ENCODE measurements at places on chromosomes 5 and 9.

DNA sequence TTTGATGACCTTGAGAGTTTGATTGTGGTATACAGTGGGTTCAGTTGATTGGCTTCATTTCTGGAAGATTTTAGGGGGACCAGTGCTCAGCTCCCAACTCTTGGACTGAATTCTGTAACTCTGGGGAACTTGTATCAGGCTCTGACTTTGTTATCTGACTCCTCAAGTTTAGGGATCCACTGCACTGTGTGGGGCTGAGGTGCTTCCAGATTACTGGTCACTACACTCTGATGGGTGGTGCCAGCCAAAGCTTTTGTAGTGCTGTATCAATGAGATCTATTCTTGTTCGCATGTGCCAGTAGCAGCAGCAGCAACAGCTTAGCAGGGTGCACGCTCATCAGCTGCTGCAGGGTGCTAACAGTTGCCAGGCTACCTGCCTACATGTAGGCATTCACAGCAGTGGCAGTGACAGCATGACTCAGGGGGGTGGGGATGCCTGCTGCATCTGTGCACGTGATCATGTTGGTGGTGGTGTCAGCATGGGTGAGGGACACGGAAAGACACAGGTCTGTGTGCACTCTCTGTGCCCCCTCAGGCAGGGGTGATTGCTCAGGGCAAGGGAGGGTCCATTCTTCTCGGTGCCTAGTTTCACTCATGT is 438.8 kb upstream of the SEMA6A start:
- no peak overlapping the region for H3K4me3 ChIP-seq
- DNase-seq = no peak
- H3K27me3 ChIP-seq = no peaks in the 10 kb centered on the region
- H3K4me1 ChIP-seq = no peaks in the 10 kb centered on the region

DNA sequence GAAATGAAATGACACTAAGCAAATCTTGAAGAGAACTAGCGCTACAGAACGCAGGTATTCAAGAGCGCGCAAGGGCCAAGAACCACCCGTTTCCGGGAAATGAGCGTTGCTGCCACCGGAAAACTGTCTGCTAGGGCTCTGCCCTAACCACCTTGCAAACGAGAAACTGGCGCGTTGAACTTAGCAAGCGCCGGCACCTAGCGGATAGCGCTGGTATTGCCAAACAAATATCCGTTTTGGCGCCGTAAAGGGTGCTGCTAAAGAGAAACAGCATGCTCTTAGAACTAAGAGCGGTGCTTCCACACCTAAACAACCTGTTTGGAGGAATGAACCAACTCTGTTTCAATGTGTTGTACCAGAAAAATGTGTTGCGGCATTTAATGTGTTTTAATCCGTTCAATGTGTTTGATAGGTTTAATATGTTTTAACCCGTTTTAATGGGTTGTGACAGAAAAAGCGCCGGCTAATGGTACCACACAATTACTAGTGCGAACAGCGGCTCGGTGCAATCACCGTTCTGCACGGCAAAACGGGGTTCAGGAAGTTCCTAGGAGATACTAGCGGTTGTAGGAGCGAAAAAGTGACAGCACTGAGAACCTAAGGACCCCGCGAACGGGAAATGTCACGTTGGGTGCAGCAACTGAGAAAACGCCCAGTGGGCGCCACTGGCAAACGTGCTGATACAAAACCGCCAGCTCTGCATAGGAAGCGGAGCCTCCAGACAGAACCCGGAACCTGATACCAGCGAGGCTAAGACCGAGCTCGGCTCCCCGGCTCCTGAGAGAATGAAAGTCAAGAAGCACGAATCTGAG is at the start of gene ANXA2R:
ANXA2R (minus strand) TSS at position 33 of the 812 bp plus-strand sequence. CDS start 273 bp downstream, outside the sequence.
- no peaks in the 10 kb centered on the region for H3K27me3 ChIP-seq
- peak within 1 kb of the TSS; percentile 78 for H3K4me3 ChIP-seq
- peak within 1 kb of the TSS; percentile 92 for H3K27ac ChIP-seq
- DNase-seq = peak; percentile 99
- H3K4me1 ChIP-seq = peaks cover 23% of the 10 kb centered on the region

- no peak overlapping the region for H3K4me3 ChIP-seq
- no peaks in the 10 kb centered on the region for H3K27me3 ChIP-seq
- no peak overlapping the region for H3K27ac ChIP-seq
- H3K4me1 ChIP-seq = no peaks in the 10 kb centered on the region
Observed at GRCh38 chr5:65775476-65775875, 53.5 kb downstream of the NLN start.

- H3K27me3 ChIP-seq = no peaks in the 10 kb centered on the region
- H3K4me3 ChIP-seq = peak within 1 kb of the TSS; percentile 98
- no peak for DNase-seq
- H3K36me3 ChIP-seq = no peaks in the 10 kb centered on the region
- no peak within 1 kb of the TSS for H3K27ac ChIP-seq
Observed at GRCh38 chr9:137222190-137223077, at the start of gene RNF208. TSS of gene RNF208 (minus strand) at chr9:137222240. CDS start at chr9:137221212, 1,028 bp downstream.

DNA sequence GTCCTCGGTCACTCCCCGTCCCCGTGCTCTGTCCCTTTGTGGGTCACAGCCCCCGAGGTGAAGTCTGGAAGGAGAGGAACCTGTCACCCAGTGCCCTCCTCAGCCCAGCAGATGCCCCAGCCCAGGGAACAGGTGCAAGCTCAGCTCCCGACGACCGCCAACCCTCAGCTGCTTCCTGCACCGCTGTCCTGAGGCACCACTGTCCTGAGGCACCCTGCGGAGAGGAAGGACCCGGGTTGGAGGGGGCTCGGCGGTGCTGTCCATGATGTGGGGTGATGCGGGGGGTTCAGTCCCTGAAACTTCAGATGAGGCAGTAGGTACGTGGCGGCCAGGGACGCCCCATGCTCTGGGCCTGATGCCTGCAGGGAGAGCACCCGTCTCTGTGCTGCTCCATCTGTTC is 81.4 kb downstream of the COL5A1 start:
- H3K27me3 ChIP-seq = no peaks in the 10 kb centered on the region
- no peak for DNase-seq
- no peak overlapping the region for H3K4me3 ChIP-seq

- no peaks in the 10 kb centered on the region for H3K27me3 ChIP-seq
- H3K4me3 ChIP-seq = no peak overlapping the region
- no peaks in the 10 kb centered on the region for H3K36me3 ChIP-seq
- no peaks in the 10 kb centered on the region for H3K4me1 ChIP-seq
- DNase-seq = no peak
Observed at GRCh38 chr5:123719004-123719403, 207.0 kb downstream of the CSNK1G3 start.

DNA sequence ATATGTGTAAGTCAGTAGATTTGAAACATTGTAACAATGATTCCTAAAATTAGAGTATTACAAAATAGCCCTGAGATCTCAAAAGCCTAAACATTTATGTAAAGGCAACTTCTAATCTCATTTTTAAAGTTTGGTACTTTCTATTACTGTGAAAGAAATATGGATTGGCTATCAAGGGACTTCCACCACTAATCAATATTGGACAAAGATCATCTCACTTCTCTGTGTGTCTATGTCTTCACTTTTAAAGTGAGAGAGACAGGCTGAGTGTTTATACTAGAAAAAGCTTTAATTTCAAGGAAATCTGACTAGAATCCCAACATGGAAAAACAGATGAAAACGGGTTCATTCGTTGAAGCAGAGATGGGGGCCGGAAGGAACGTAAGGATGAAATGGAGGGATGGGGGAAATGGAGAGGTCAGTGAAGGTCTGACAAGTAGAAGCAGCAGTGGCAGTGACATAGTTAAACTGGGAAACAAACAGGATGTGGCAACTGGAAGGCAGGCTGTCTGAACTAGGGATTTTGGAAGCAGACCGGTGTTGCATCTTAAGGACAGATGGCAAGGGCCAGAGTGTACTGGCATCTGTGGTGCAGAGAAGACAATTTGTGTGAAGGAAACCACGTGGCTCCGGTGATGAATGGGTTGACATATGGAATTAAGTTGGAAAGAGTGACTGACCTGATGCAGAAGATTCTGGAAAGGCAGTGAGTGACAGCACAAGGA is 60.8 kb downstream of the PDE4D start:
- H3K27me3 ChIP-seq = no peaks in the 10 kb centered on the region
- no peak for DNase-seq
- H3K27ac ChIP-seq = no peak overlapping the region
- no peaks in the 10 kb centered on the region for H3K36me3 ChIP-seq
- no peak overlapping the region for H3K4me3 ChIP-seq
- no peaks in the 10 kb centered on the region for H3K4me1 ChIP-seq

DNA sequence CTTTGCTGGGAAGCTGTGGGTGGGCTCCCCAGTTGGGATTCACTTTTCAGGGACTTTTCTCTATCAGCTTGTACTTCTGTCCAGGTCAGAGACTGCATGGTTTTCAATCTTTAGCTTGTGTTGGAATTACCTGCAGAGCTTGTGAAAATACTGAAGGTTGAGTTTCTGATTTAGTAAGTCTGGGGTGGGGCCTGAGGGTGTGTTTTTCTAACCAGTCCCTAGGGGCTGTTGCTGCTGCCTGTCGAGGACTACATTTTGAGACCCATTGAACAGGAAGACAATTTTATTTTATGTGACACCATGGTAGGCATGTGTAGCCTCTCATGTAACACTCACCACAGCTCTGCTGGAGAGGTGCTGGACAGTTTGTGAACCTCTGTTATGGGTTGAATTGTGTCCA is 14.7 kb upstream of the MLANA start:
- H3K36me3 ChIP-seq = no peaks in the 10 kb centered on the region
- no peak for DNase-seq
- no peak overlapping the region for H3K27ac ChIP-seq
- H3K27me3 ChIP-seq = no peaks in the 10 kb centered on the region
- no peaks in the 10 kb centered on the region for H3K4me1 ChIP-seq

DNA sequence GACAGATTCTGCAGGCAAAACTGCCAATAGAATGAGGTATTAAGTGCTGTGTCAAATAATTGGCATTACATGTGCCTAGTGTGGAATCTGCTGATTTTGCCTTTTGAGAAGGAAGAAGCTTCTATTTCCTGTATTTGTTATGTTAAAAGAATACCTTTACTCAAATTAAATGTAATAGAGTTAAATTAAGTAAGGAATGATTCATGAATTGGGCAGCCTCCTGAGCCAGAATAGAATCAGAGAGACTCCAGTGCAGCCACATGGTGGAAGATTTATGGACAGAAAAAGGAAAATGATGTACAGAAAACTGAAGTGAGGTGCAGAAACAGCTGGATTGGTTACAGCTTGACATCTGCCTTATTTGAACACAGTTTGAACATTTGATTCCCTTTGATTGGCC is 464.4 kb upstream of the SEMA6A start:
- no peaks in the 10 kb centered on the region for H3K4me1 ChIP-seq
- H3K27ac ChIP-seq = no peak overlapping the region
- no peak for DNase-seq
- no peaks in the 10 kb centered on the region for H3K36me3 ChIP-seq
- H3K27me3 ChIP-seq = no peaks in the 10 kb centered on the region

- H3K27me3 ChIP-seq = 0 out of 2 replicates have a peak, but pooled peaks cover 2% of the 10 kb centered on the region
- no peaks in the 10 kb centered on the region for H3K36me3 ChIP-seq
- H3K4me1 ChIP-seq = no peaks in the 10 kb centered on the region
- H3K4me3 ChIP-seq = no peak overlapping the region
Observed at GRCh38 chr5:39452846-39453245, 28.1 kb upstream of the DAB2 start.

DNA sequence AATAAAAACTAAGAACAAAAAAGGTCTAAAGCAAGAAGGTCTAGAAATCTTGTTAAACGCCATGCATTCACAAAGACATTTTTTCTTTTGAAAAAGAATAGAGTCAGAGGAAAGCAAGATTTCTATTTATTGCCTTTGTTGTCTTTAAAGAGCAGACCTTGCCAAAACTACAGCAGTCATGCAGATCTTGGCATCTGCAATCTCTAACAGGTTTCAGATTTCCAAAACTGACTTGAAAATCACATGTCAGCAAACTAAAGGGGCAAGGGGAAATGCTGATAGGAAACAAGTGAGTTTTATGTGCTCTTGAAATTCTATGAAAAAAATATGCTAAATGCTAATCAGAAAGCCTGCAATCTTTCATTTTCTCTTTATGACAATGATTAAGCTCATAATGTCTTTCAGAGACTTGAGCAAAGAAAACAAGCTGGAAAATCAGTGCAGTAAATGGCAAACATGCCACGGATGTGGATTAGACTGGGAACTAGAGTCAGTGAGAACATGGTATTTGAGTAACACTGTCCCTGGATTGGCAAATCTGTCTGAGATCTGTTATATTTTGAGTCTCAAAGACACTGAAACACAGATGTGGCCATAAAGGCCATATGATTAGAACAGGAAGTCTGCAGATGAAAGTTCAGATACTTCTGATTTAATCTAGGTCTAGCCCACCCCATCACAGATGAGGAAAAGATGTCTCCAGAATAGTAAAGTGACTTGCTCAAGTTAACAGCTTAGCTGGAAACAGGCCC is 361.4 kb upstream of the RPS23 start:
- H3K4me1 ChIP-seq = peaks cover 3% of the 10 kb centered on the region
- DNase-seq = no peak
- H3K36me3 ChIP-seq = no peaks in the 10 kb centered on the region
- H3K27ac ChIP-seq = no peak overlapping the region
- H3K27me3 ChIP-seq = no peaks in the 10 kb centered on the region
- no peak overlapping the region for H3K4me3 ChIP-seq

GRCh38 chr9:91181541-91181940 is 180.2 kb downstream of the AUH start:
- H3K27ac ChIP-seq = no peak overlapping the region
- DNase-seq = no peak
- no peaks in the 10 kb centered on the region for H3K4me1 ChIP-seq
- no peaks in the 10 kb centered on the region for H3K36me3 ChIP-seq
- H3K4me3 ChIP-seq = no peak overlapping the region

DNA sequence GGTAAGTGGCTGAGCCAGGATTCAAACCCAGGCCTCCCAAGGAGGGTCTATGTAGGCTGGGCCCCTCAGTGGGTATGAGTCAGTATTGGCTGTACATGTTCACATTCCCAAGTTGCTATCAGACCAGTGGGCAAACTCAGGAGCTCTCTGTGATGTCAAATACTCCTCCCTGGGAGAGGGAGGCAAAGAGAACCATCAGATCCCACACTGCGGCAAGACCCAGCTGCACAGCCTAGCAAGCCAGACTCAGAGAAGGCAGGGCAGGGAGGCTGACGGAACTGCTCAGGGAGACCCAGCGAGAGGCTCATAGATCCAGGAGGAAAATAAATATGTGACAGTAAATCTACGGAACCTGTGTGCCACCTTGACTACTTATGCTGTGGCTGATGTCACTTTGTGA is 42.6 kb upstream of the SAP30L start:
- H3K27me3 ChIP-seq = no peaks in the 10 kb centered on the region
- H3K4me1 ChIP-seq = no peaks in the 10 kb centered on the region
- DNase-seq = no peak
- H3K27ac ChIP-seq = no peak overlapping the region
- no peaks in the 10 kb centered on the region for H3K36me3 ChIP-seq

Data from Karpas-422 (cell line).